ENCODE measurements at places on chromosomes 12 and 14. TPM values are rescaled to one million over a fixed set of nuclear protein-coding genes. Genes with fewer than 3 reads are reported as not detected.

DNA sequence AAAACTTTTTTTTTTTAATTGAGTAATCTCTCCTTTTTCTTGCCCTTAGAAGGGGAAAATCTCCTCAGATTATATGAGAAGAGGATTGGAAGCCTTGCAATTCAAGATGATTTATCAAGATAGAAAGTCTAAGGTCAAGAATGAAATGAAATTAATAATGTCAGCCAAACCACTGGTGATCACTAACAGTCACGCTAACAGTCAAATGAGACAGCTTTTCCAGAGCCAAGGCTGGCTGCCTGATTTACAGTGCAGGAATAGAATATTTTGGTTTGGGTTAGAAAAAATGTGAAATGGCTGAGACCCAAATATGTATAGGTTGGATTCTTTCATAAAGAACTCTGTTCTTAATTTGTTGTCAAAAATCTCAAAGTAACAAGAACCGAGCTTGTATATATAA, 204.3 kb downstream of the PPM1H start:
- peak; percentile 64 for DNase-seq

DNA sequence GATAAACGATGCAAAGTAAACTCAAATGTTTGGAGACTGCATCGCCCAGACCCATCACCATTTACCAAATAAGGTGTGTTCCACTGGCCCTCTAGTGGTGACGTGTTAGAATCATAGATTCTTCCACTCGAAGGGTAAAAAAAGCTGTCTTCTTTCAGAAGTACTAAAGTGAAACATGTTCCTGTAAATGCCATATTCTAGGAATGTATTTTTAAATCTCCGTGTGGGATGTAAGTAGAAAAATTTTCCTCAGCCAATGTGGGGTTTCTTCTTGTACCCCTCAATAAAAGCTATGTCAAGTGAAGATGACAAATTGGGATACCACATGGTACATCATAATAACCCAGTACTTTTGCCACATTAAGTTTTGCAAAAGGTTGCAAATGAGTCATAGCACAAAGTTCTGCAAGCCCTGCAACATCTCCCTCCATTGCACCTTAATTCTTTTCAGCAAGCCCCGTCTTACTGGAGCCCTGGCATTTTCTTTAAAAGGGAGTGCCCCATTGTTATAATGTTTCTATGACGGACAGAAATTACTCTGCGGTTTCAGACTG, 100.8 kb downstream of the CCER1 start:
- DNase-seq, result peak; percentile 81

GRCh38 chr14:55654243-55654642, 74.2 kb downstream of the KTN1 start:
- DNase-seq, result no peak

DNA sequence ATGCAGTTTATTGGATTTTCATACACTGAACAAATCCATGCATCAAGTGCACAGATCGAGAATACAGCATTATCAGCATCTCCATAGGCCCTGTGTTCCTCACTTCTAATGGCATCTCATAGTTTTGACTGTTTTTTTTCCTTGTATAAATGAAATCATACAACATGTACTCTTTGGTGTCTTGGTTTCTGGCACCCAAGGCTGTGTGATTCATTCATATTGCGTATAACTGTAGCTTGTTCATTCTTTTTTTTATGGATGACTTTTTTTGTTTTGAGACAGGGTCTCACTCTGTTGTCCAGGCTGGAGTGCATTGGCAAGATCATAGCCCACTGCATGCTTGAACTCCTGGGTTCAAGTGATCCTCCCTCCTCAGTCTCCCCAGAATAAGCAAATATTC, 14.3 kb downstream of the RASSF8 start:
- no peak for DNase-seq

- peak; percentile 37 for DNase-seq
These were observed 150.9 kb downstream of the EGLN3 start for GRCh38 chr14:33799705-33800570.

DNA sequence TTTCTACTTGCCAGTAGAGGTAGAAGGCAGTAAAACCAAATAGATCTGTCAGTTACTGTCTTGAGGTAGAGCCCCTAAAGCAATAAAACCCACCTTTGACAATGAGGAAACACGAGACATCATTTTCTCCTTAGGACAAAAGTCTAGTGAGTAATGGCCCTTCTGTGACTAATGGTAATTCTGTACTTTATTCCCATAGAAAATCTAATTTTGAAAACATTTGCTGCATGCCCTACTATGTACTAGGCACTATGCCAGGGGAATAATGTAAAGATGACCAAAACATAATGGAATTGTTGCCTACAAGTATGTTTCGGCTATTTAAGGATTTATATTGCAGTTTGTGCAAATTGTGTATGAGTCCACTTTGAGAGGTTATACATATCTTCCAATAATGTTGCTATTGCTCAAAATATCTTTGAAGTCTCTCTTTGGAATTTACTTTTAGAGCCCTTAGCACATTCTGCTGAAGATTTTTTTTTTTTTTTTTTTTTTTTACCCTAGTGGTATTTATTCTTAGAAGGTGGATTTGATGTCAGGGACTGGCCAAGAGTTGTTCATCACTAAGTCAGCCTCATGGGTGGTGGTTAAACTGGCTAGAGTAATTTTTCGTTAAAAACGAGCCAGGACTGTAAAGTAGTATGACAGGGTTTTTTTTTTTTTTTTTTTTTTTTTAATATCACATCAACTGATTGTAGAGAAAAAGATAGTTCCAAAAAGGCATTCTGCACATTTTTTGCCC, 109.7 kb downstream of the CRADD start:
- no peak for DNase-seq

- DNase-seq, result no peak
These were observed 38.4 kb downstream of the IFNG start for GRCh38 chr12:68121143-68121542.

- DNase-seq, result no peak
These were observed 330.2 kb downstream of the DPF3 start for GRCh38 chr14:72563676-72564075.

- DNase-seq, result no peak
These were observed 415.4 kb downstream of the RAD51B start for GRCh38 chr14:68235011-68235410.

- peak; percentile 36 for DNase-seq
These were observed 75.0 kb upstream of the HIF1A start for GRCh38 chr14:61620130-61620946.

GRCh38 chr12:47014474-47014873, 64.9 kb upstream of the PCED1B start:
- DNase-seq, result no peak

DNA sequence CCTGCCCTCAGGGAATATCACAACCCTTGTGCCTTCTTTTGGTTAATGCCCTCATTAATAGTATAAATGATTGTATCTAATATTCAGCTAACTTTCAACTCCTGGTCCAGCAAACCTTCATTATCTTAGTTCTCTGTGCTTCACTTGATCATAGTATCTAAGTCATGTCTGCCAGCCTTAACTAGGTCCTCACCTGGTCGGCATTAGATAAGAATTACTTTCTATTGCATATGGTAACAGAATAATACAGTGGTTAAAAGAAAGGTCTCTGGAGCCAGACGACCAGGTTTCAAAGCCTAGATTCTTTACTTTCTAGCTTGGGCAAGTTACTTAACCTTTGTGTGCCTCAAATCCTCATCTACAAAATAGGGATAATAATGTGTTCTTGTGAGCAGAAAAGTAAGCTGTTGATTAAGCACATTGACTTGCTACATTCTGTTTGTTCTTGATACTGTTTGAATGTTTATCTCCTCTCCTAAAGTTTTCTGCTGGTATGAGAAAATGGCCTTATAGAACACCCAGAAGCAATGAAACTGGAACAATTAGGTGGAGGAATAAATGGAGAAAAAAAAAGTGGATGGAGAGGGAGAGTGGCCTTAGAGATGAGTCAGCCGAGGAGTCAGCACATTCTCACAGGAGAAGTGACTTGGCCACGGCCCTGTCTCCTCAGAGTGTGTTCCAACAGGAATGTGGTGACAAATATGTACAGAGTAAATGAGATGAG, 176.1 kb downstream of the SLC25A21 start:
- DNase-seq, result no peak

DNA sequence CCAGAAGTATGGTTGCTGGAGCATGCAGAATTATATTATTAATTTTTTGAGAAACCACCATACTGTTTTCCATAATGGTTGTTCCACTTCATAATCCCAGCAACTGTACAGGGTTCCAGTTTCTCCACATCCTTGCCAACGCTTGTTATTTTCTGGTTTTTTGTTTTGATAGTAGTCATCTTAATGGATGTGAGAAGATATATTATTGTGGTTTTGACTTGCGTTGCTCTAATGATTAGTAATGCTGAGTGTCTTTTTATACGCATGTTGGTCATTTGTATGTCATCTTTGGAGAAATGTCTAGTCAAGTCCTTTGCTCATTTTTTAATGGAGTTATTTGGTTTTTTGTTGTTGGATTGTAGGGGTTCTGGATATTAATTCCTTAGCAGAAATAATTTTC, 58.1 kb downstream of the DAAM1 start:
- no peak for DNase-seq

DNA sequence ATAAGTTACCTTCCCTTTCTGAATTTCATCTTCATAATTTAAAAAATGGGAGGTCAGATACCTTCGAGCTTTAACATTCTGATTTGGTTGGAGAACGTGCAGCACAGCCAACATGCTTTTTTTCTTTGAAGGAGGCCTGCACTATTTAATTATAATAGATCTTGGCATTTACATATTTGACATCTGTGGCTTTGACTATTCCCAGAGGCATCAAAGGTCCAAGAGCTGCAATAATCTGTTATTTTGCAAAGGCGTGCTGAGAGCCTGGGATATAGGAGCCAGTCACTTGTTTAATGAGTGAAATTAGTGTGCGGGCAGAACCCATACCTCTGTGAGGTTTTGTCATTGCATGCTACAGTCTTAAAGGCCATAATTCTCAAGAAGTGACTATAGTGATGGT, 26.4 kb downstream of the SLC8A3 start:
- no peak for DNase-seq

GRCh38 chr12:6288235-6288634, 22.2 kb upstream of the PLEKHG6 start:
- no peak for DNase-seq

GRCh38 chr12:120759591-120760348, 34.1 kb downstream of the ACADS start:
- DNase-seq, result no peak

Gene LRRC10
- not detected for total RNA-seq

Gene AACS
- total RNA-seq, result 22.9 TPM

Gene MYO1H
- not detected for total RNA-seq

Gene MIPOL1
- total RNA-seq, result 10.5 TPM

Gene BCL7A
- total RNA-seq, result 7.8 TPM

Gene WNT5B
- 38.8 TPM for total RNA-seq

Gene PTPN21
- total RNA-seq, result 23.9 TPM

Gene NTF3
- total RNA-seq, result 2.2 TPM

Data from muscle of leg (tissue), 16 donors.